ENCODE measurements at places on chromosomes 2 and 18. TPM values are rescaled to one million over a fixed set of nuclear protein-coding genes. Genes with fewer than 3 reads are reported as not detected.

DNA sequence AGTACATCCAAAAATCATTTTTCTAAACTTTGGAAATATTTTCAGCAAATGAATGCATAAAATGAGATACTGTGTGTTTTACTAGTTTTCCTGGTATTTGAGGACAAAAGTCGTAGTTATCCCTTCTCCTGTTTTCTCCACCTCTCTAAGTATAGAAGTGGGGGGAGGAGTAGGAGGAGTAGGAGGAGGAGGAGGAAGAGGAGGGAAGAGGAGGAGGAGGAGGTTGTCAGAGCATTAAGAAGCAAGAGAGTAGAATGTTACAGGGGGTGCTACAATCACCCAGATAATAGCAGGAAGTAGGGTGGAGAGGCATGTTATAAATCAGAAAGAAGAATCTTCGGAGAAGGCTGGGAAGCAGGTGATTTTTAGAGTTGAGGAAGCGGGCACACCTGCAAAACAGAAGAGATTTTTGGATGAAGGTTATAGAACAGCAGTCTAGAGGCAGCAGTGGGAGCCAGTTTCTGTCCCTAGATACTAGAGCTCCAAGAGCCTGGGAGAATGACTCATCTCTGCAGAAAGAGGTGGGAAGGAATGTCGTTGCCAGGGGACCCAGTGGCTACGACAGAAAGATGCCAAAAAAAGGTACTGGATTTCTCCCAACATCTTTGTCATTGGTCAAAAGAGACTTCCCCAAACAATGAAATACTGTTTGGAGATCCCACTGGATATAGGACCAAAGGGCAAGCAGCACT, 44.2 kb upstream of the AQP4 start:
- no peak overlapping the region for H3K4me3 ChIP-seq
- H3K4me1 ChIP-seq: peaks cover 15% of the 10 kb centered on the region
- no peak overlapping the region for H3K27ac ChIP-seq
- peaks cover 2% of the 10 kb centered on the region for H3K27me3 ChIP-seq
- DNase-seq: no peak
- H3K36me3 ChIP-seq: peaks cover under 1% of the 10 kb centered on the region

Gene SGPP2
- 0.11 TPM for total RNA-seq

Gene DYNAP
- 0.46 TPM for total RNA-seq

DNA sequence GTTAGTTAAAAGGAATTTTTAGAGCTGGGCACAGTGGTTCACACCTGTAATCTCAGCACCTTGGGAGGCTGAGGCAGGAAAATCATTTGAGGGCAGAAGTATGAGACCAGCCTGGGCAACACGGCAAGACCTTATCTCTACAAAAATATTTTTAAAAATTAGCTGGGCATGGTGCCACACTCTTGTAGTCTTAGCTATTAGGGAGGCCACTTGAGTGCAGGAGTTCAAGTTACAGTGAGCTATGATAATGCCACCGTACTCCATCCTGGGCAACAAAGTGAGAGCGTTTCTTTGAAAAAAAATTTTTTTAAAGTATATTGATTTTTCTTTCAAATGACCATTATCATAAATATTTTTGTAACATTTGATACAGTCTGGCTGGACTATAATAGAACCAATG, 93.6 kb upstream of the FAM117B start:
- no peaks in the 10 kb centered on the region for H3K27me3 ChIP-seq
- no peak overlapping the region for H3K27ac ChIP-seq
- peaks cover 24% of the 10 kb centered on the region for H3K4me1 ChIP-seq
- H3K36me3 ChIP-seq: no peaks in the 10 kb centered on the region
- DNase-seq: no peak

Gene MRPL30
- total RNA-seq: 33.4 TPM

DNA sequence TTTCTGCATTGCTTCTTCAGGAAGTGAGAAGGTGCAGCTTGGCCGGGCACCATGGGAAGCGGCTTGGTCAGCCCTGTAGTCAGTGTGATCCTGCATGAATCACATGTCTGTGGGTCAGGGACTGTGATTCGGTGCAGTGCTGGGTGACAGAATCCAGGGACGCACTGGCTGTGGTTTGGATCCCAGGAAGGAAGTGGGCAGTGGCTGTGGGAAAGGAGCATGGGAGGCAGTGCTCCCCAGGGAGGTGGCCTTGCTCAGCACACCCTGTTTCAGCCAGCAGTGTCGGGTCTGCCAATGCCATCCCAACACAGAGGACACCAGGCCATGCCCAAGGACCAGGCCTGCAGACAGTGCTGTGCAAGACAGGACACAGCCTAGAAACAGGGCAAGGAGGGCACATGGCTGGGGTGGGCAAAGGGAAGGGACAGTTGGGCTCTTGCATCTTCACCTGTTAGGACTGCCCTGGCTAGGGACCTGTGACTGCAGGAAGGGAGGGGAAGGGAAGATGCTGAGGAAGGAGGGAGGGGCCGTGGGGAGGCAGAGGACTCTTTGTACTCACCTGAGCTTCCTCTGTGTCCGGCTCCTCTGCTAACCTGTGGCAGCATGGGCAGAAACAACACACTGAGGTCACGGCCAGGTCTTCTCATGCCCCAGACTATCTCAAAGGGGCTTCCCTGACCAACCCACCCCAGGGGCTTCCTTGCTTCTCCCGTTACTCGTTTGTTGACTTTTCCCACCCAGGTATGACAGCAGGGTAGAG, 37.2 kb upstream of the DNMT3A start:
- H3K27me3 ChIP-seq: peaks cover 26% of the 10 kb centered on the region
- H3K36me3 ChIP-seq: peaks cover 22% of the 10 kb centered on the region
- no peak overlapping the region for H3K4me3 ChIP-seq
- no peak overlapping the region for H3K27ac ChIP-seq
- peak; percentile 8 for DNase-seq

Gene SPDYA
- 0.30 TPM for total RNA-seq

All from WTC11 (cell line).